Neural crest cell (in vitro differentiated cells): ENCODE measurements at places on chromosomes 3 and 15. TPM values are rescaled to one million over a fixed set of nuclear protein-coding genes. Genes with fewer than 3 reads are reported as not detected.

AADACL2 gene
- total RNA-seq = not detected in 2 replicates

APBA2 gene
- total RNA-seq = 78.6 and 79.9 TPM in 2 replicates

CLRN1 gene
- total RNA-seq = not detected in 2 replicates

SCAANT1 gene
- not detected in 2 replicates for total RNA-seq

PPM1L gene
- 33.9 and 34.3 TPM in 2 replicates for total RNA-seq

MUC20 gene
- total RNA-seq = 2.3 and 3.0 TPM in 2 replicates

ZNF80 gene
- total RNA-seq = not detected in 2 replicates

DNA sequence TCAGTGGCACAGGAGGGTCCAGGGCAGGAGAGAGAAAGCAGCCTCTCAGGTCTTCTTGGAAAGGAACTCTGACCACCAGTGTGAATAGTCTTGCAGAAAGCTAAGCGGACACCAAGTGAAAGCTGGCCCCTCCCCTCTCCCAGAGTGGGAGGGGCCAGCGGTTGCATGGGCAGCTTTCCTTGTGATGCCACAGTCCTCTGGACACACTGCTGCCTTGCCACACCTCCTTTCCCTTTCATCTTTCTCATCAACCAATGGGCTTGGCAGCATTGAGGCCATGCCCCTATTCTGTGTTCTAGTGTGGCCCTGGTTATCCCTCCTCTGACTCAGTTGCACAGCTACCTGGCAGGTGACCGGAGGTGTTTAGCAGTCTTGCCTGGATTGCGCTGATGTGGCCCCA is 49.7 kb upstream of the GOLGA6B start:
- DNase-seq = no peak

DNA sequence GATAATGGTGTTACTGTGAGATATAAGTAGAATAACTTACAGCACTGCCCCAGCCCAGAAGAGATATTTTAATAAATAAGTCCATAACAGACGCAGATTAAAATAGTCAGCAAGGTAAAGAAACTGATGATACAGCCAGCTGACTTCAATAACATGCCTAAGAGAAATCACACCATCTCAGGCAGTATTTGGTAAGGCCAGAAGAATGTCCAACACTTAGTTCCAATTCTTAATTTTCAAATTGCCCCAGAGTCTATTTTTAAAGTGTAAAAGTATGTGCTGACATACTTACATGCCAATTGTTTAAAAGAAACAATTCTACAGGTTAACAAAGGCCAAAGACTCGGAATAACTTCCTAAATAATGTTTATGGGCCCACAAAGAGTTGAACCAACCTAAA is 1.6 kb downstream of the GNB4 start:
- DNase-seq = no peak

- no peak for DNase-seq
Observed at GRCh38 chr3:180359061-180359952, 242.7 kb upstream of the TTC14 start.

GRCh38 chr15:93203036-93203435 is 114.0 kb upstream of the RGMA start:
- no peak for DNase-seq

- DNase-seq = no peak
Observed at GRCh38 chr15:63513271-63513670, 8.9 kb downstream of the USP3 start.

DNA sequence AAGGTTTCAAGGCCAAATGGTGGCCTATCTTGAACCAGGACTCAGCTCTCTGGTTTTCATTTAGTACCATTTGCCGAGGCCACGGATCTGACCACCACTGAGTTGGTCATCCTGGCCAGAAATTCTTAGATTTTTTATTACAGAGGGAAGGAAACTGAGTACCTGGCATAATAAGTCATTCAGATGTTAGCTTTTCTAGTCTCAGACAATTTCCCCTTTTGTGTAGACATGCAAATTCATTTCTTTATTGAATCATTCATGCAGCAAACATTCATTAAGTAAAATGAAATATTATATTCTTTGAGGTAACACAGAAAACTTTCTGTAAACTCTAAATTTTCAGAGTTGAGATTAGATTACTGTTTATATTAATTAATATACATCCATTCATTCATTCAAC is 223.7 kb downstream of the PDCD6IP start:
- no peak for DNase-seq

DNA sequence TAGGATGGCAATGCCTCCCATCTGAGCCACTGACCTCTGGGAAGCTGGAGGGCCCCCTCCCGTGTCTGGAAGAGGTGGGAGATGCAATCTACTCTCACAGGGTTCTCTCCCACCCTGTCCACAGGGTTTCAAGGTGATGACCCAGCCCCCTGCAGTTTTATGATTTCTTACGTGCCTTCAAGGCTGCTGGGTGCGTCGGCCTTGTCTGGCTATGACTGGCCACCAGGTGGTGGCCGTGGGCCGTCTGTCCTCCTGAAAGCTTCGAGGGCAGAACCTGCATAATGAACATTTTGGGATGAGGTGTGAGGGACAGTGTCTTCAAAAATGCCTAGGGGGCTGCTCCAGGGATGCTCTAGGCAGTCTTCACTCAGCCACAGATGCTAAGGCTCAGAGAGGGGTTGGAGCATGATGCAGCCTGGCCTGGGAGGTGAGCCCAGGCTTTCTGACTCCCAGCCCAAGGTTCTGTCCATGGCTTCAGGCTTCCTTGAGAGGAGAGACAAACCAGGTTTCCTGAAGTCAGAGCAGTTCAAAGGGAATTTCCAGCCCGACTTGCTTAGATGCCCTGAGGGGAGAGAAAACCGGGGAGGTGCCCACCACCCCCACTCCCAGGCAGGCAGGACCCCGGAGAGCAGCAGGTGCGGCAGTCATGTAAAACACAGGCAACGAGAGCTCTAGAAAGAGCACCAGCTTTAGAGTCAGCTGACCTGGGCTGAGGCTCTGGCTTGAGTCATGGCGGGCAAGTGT is 18.7 kb downstream of the ISG20 start:
- peak; percentile 45 for DNase-seq

- DNase-seq = no peak
Observed at GRCh38 chr3:39255503-39256325, 24.1 kb downstream of the CX3CR1 start.

GRCh38 chr3:94862703-94863102 is 799.8 kb downstream of the NSUN3 start:
- DNase-seq = peak; percentile 9
